ENCODE measurements at places on chromosomes 4 and X. TPM values are rescaled to one million over a fixed set of nuclear protein-coding genes. Genes with fewer than 3 reads are reported as not detected.

SMC1A gene
- 50.0 TPM for total RNA-seq

FOXO4 gene
- total RNA-seq: 1.9 TPM

ALAS2 gene
- total RNA-seq: not detected

CDKL5 gene
- 5.5 TPM for total RNA-seq

FAM47A gene
- not detected for total RNA-seq

PNMA3 gene
- 0.25 TPM for total RNA-seq

ZNF718 gene
- total RNA-seq: 0.60 TPM
